ENCODE measurements at places on chromosomes 11 and 22.

- DNase-seq, result no peak
These were observed 356.7 kb downstream of the TBC1D22A start for GRCh38 chr22:47119181-47119580.

DNA sequence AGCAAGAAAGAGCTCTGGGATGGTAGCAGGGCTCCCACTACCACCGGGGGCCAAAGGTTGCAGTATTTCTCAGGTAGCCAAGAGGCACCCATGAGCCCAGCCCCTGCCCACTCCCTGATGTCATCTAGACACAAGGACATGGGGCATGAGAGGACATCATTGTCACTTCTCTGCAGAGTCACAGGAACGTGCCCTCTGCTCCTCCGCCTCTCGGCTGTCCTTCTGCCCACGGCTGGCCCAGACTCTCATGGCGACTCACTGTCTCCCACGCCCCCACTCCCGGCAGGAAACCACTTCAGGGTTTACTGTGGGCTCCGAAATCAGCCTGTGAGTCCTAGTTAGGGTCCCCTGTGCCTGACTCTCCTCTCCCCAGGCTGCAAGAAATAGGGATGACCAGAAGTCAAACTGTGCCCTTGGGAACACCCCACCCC is 1.8 kb upstream of the GAL start:
- DNase-seq, result no peak

DNA sequence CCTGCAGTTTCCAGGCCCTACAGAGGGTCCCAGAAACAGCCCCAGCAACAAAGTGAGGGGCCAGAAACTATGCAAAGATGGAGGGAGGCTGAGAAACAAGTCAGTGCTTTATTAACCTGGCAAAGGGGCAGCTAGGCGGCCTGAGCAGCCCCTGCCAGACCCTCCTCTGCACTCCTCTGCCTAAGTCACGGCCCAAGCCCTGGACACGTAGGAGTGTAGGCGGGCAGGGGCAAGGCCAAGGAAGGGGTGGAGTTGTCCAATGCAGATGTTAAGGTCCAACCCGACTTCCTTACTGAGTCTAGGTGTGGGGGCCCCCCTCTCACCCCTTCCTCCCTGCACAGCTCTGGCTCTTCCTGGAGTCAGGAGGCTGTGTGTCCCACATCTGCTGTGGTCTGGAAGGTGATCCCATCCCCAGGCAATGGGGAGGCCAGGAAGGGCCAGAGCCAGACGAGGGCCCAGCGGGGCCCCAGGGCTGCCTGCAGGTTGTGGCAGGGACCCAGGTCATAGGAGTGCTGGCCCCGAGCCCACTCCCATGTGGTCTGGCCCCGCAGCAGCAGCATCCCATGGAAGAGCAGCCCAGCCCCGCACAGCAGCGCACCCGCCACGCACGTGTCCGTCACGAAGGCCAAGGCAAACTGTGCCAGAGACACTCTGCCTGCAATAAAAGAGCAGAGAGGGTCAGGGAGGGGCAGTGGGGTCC is 6.5 kb downstream of the ZDHHC24 start:
- DNase-seq, result no peak

DNA sequence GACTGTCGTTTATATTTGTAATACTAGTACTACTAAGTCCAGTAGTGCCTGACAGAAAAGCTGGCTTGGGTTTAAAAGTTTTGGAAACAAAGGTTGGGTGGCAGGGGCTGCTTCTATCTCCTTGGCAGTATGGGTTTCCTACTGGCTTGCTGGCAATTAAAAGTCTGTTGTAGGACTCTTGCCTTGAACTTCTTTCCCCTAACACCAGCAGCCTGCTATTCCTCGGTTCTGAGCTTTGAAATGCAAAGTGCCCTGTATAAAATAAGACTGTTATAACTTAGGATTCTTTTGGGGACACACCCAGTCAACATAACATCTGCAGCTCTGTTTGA is 1.3 kb downstream of the RNF169 start:
- DNase-seq, result no peak

- DNase-seq, result no peak
These were observed 98.1 kb downstream of the TENM4 start for GRCh38 chr11:79342686-79343085.

- no peak for DNase-seq
These were observed 11.6 kb downstream of the LRRC32 start for GRCh38 chr11:76658651-76659650.

DNA sequence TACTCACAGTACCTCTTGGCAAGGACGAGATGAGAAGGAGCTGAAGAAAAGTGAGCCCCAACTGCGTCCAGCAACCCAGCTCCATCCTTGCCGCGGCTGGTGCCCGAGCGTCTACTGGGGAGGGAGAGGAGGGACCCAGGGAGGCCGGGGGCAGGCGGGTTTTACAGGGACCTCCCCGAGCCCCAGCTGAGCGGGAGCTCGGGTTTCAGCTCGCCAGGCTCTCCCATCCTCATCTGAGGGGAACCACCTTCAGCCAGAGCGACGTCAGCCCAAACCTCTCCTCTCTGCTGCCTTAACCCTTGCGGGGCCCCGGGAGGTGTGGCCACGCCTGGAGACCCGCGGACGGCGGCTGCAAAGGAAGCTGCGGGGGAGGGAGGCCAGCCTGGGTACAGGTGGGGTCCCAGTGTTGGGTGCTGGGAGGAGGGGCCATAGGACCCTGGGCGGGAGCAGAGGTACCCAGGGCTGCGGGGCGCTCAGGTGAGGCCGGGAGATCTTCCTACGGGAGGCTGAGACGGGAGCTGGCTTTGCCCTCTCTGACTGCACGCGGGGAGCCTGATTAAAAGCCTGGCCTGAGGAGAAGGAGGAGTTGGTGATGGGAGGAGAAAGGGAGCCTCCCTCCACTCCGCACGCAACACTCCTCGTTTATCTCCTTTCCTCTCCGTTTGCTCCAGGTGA is at the start of gene PAMR1:
Gene PAMR1 (minus strand): TSS at position 116 of the 675 bp plus-strand sequence. CDS start 31 bp downstream, at position 85.
- DNase-seq, result no peak

DNA sequence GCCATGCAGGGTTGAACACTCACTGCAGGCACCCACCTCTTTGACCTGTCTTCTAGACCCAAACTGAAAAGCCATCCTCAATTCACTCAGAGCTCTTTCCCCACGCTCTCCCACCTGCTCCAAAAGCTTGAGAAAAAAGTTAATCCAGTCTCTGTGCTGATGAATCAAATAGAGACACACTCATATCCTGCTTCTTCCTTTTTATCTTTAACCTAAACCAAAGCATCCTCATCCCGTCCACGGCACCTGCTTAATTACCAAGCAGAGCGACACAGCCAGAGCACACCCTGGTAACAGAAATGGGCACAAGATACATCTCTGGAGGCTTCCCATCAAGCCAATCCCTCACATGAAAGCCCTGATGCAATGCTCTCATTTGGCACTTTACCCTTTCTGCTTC is 102.6 kb downstream of the PLEKHA7 start:
- no peak for DNase-seq

GRCh38 chr11:107740271-107740670 is 28.4 kb upstream of the SLN start:
- DNase-seq, result no peak

DNA sequence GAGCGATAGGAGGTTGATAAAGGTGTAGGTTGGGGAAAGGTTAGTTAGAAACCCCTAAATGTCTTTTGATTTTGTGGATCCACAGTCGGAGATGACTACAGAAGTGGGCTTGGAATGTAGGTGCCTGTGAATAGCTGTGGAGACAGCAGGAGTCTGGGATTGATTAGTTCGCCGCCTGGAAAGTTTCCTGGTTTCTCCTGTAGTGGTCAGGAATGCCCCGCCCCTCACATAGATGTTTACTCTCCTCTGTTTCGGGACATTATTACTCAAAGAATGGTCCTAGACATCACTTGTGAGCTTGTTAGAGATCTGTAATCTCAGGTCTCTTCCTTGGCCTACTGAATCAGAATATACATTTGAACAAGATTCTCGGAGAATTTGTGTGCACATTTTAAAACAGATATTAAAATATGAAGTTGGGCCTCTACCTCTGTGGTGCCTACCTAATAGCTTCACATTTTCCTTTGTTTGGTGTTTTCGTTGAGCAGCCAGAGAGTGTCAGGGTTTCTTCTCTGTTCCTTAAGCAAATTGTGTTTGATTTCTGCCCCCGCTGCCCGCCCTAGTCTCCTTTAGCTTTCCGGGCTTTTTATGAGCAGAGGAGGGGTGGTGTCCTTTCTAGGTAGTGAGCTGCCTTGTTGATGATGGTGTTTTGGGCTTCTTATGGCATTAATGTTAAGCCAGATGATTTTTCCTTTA is 89.4 kb downstream of the PPP6R3 start:
- no peak for DNase-seq

DNA sequence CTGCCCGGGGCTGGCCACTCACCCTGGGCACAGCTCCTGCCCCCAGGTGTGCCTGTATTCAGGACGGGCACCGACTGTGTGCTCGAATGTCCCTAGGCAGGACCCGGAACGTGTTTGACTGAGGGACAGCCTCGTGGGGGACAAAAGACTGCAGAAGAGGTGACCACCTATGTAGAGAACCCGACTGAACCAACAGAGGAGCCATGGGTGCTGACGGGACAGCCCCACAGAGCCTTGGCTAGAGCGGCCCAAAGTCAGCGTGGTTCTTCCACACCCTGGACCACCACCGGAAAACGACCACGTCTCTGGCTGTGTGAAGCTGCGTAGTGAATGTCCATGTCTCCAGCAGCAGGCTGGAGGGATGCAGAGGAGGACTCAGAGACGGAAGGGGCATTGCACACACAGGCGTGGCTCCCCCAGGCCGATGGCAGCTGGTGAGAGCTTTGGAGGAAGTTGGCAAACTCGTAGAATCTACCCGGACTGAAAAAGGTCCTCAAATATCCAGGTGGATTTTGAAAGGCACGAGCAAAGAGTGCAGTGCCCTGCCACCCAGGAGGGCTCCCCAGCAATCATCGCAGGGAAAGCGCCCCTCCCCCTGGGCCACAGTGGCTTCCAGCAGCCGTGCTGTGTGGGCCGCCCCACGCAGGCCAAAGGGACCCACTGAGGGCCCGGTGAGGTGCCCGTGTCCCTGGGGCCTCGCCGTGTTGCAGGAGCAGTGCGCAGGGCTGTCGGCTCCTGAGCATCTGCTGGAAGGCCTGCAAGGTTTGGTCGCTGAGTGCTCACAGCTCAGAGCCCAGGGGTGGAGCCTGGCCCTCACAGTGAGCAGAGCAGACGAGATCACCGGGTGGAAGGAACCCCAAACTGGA is 17.5 kb upstream of the MUC5B start:
- no peak for DNase-seq

DNA sequence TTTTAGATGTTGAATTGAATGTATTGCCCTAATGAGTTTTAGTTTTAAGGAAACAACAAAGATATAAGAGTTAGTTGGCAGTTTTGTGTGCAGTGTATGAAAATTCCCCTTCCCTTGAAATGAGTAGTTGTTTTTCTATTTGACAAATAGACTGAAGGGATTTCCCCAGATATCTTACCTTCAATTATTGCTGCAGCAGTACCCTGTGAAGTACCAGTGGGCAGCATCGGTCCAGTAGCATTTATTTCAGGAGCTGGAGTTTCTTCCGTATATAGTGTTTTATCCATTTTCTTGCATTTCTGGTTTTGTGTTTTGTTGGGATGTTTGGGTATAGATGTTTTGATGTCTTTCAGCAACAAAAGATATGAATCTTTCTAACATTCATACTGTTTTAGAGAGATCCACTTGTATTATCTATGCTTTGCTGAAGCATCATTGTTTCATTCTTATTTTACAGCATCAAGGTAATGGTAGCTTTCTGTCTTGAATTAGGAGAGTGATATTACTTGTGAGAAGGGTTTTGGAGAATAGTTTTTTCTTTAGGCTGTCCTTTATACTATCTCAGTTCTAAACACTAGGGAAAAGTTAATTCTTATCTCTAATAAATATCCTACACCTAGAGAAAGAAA is 7.4 kb downstream of the KMT2A start:
- DNase-seq, result no peak

GRCh38 chr11:120091121-120091520 is 46.8 kb downstream of the TRIM29 start:
- DNase-seq, result no peak

GRCh38 chr11:83694191-83694910 is 408.2 kb upstream of the CCDC90B start:
- DNase-seq, result peak; percentile 80

GRCh38 chr11:83671289-83671688 is 385.1 kb upstream of the CCDC90B start:
- DNase-seq, result no peak

DNA sequence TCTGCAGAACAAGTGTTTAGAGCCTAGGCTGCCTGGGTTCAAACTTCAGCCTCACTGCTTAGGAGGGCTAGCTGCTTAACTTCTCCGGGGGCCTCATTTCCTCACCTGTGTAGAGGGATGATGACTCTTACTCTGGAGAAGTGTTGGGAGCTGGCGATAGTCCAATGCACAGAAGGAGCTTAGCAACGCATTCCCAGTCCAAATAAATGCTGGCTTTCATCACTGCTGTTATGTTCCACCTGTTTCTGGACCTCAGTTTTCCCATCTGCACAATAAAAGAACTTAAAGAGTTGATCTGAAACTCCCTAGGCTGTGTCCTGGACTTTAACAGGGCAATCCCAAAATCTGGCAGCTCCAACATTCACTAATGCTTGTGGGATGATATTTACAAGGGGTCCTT is 337.8 kb downstream of the MIAT start:
- no peak for DNase-seq

DNA sequence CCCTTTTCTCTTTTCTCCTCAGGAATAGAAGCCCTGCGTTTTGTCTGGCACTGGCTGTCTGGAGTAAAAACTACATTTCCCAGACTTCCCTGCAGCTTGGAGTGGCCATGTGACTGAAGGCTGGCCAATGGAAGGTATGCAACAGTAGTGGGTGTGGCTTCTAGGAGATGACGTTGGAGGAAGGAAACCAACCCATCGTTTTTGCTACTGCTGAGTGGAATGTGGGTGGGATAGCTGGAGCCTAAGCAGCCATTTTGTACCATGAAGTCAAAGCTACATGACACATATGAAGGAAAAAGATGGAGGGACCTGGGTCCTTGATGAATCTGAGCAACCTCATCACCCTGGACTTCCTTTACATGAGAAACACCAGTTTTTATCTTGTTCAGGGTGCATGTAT is 19.6 kb downstream of the FGF3 start:
- no peak for DNase-seq

DNA sequence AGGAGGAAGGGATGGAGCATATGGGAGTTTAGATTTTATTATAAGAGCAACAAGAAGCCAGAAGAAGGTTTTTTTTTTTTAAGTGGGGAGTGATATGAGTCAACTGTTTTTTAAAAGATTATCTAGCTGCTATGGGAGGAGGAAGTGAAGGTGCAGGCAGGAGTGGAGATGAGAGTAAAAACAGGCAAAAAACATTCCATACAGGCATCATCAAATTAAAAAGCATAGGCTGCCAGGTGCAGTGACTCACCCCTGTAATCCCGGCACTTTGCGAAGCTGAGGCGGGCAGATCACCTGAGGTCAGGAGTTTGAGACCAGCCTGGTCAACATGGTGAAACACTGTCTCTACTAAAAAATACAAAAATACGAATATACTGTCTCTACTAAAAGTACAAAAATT is 368.4 kb upstream of the MTNR1B start:
- no peak for DNase-seq

All from globus pallidus (tissue), 1 donor.